ENCODE measurements at places on chromosomes 2 and 18.

- DNase-seq = no peak
Observed at GRCh38 chr2:49780949-49781348, 626.6 kb upstream of the FSHR start.

DNA sequence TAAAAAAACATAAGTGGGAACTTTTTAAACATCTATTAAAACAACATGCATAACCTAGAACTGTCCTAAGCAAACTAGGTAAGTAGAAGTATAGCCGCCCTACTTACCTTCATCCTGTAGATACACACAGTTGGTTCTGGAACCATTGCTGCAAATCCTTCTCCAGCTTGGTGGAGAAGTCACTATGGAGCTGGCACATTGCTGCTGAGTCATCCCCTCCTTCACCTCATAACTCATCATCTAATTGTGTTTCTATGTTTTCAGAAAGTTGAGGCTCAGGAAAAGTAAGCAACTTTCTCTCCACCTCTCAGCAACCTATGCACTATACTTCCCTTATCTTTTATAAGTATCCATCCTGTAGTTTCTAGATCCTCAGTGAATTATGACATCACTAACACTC lies 269.8 kb upstream of the MMADHC start:
- no peak for DNase-seq

DNA sequence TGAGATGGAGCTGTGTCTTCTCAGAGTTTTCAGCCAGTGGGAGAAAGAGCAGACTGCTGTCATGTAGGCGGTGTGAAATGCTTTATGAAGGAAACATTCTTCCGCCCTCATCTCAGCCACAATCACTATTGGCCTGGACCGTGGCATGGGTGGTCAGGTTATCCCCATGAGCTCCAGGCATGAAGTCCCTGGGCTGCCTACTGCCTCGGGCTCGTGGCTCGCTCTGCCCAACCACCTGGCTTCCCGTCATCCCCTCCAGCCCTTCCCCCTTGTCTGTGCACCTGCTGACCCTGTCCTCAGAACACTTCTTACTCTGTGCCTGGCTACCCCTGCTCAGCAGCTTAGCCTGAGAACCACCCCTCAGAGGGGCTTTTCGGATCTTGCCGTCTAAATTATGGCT lies 15.5 kb downstream of the COLEC11 start:
- no peak for DNase-seq

DNA sequence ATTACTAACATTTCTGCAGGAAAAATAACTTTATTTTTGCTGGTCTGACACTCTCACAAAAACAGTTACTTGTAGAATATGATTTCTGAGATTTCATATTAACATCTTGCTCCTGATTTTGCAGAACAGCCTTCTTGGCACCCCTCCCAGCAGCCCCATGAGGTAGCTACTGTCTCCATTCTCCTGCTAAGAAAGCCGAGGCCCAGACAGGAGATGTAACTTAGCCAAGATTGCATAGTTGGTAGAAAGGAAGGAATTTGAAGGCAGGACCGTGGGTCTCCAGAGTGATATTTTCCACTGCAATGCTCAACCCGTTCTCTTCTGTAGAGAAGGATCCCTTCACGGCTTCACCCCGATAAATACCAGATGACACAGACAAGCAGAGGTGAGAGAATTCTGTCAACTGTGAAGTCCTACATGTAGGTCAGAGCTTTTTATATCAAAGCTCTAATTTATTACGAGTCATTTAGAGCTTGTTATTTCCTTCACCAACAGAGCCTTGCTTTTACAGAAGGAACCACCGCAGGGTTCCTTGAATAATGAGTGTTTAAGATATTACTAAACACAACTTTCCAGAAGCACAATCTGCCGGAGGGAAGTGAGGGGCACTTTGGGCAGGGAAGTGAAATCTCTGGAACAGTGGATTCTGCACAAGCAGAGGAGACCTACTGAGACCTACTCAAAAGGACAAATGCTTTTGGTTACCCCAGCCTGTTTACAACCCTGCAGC lies 48.0 kb upstream of the MYCN start:
- no peak for DNase-seq

GRCh38 chr2:215403441-215404347 lies 32.2 kb downstream of the FN1 start:
- DNase-seq = no peak

GRCh38 chr2:118803012-118803411 lies 44.4 kb downstream of the EN1 start:
- DNase-seq = no peak

GRCh38 chr2:191983591-191983990 lies 136.7 kb upstream of the CAVIN2 start:
- no peak for DNase-seq

GRCh38 chr2:11073251-11073650 lies 82.0 kb upstream of the SLC66A3 start:
- peak; percentile 66 for DNase-seq

DNA sequence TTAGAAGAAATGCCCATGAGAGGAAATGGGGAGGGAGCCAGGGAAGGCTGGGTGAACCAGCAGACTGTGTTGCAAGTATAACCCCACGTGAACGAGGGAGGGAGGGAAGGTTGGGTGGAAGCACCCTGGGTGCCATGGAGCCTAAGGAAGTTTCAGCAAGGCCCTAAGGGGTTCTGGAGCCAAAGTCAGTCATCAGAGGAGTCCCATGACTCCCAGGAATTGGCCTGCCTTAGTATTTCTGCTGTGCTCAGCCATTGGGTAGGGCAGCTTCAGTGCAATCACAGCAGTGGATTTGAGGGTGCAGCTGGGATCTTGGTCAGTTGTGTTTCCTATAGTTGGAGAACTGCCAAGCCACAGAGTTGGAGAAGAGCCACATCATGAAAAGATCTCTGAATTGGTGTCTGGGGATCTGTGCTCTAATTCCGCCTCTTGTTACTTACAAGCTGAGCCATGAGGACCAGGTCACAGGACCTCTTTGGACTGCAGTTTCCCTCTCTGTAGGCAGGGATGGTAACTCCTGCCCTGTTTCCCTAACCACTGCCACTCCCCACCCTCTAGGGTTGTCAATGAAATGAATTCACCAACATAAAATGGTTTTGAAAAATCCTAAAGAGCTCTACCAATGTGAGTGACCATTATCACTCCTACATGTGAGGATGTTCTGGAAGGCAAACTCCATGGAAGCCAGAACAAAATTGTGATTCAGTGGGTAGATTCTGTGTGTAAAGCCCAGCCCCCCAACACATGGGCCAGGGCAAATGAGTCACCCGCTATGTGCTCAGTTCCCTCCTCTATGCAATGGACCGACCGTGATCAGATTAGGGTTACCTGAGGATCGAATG lies 108.9 kb downstream of the CLIP4 start:
- no peak for DNase-seq

- no peak for DNase-seq
Observed at GRCh38 chr2:62099523-62100175, 96.3 kb upstream of the B3GNT2 start.

DNA sequence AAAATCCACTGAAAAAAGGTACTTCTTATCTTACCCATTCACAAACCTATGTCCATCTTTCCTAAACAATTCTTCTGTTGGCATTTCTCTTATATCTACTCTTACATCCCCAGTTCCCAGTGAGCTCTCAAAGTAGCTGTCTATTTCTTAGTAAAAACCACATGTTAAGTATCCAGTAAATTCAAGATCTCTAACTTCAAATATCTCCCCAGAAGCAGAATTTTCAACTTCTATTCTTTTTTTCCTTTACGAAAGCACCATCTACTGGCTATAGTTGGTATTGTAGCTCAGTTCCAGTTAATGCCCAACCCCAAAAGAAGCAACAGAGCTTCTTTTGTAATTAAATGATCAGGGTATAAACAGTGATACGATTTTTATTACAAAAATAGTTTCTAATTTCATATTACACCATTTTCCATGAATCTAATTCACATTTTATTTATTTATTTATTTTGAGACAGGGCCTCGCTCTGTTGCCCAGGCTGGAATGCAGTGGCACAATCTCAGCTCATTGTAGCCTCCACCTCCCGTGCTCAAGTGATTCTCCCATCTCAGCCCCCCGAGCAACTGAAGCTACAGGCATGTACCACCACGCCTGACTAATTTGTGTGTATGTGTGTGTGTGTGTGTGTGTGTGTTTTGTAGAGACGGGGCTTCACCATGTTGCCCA lies 28.5 kb downstream of the HRH4 start:
- no peak for DNase-seq
